ENCODE measurements at places on chromosomes 7 and 10.

- DNase-seq: no peak
Measured at GRCh38 chr10:129851941-129852640, 112.0 kb downstream of the EBF3 start.

DNA sequence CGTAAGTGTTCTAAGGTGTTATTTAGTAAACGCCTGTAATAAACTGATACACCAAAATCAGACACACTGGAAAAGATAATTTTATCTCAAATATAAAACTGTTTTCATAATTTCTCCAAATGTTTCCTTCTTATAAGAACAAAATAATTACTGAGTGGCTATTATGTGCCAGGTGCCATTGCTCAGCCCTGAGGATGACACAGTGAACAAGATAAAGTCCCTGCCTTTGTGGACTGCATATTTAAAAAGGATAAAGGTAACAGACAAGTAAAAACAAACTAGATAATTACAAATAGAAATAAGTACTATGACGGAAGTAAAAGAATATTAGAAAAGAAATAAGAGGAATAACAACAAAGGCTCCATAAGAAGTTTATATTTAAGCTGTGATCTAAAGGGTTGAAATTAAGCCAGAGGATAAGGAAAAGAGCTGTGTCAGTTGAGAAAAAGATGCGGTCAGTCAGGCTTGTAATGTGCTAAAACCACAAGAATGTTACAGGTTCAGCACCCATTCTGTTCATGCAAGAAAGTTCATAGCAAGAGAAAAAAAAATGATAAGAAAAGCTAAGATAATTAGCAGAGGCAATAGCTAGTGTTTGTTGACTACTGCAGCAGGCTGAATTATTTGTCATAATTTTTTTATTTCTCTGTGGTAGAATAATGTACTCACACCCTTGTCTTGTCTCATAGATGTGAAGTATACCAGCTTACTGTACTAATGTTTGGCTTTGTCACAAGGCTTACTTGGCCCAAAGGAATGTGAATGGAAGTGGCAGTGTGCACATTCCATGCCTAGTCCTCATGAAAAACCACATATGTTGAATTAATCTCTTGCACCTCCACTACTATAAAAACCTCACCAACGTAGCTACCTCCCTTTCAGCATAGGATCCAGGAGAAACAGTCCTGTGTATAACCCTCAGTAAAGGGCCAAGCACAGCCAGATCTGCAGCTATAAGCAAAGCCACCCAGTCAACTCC lies 75.1 kb downstream of the CRPPA start:
- DNase-seq: no peak

- DNase-seq: no peak
Measured at GRCh38 chr7:146889806-146890555, 773.4 kb downstream of the CNTNAP2 start.

DNA sequence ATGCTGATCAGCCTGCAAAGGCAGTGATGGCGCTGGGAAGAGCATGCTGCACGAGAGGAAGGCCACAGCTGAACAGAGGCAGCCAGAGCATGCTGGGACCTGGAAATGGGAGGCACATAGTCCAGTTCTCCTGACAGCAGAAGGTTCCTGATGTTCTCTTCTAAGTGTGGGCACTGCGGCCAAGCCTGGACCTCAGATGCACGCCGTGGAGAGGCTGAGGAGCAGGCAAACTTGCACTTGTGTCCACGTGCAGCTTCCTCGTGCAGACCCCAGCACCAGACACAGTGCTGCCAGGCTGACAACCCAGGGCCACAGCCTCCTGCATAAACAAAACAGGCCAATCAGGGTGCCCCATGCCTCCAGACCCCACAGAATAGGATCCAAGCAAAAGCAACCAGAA lies 93.5 kb upstream of the LANCL2 start:
- DNase-seq: no peak

DNA sequence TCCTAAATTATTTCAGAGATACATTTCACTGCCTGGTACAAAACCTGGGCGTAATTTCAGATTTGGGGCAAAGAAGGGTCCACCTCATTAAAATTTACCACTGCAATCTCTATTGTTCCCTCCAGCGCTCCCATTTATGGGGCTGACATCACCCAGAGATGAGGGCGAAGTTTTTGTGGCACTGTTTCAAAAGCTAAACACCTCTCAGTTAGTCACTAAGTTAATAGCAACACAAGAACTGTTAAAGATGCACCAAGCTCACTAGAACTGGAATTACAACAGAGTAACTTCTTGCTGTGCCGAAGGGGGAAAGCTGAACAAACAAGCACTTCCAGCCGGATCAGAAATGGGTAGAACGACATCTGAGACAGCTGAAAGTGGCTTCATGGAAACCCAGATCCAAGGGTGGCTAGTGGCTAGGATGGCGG lies 179.4 kb downstream of the GATA3 start:
- DNase-seq: no peak
